ENCODE measurements at places on chromosomes 7 and 10. TPM values are rescaled to one million over a fixed set of nuclear protein-coding genes. Genes with fewer than 3 reads are reported as not detected.

DNA sequence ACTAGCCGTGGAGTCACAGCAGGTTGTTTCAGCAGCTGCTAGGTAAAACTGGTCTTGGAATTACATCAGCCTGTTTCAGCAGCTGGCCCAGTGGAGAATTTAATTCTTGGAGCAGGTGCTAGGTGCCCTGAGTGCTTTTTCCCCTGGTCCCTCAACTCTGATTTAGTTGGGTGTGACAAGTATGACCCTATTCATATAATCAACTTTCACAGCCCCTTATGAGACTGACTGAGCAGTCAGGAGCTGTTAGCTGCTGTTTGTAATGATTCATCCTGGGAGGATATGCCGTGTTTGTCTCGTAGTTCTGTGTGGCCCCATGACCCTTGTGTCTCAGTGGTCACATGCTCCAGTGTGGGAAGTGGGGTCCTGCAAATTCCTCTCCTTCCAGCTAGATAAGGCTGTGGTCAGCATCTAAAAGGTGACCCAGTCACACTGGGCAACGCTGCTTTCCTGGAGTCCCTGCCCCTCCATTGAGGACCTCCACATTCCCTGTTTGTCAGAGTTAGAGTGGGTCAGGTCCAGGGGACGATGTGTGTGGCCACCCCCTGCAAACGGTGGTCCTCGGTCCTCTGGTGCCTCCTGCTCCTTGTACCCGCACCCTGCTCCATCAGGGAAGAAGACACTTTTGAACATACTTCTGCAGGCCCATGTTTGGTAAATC lies 28.3 kb downstream of the TBATA start:
- no peak for DNase-seq

DNA sequence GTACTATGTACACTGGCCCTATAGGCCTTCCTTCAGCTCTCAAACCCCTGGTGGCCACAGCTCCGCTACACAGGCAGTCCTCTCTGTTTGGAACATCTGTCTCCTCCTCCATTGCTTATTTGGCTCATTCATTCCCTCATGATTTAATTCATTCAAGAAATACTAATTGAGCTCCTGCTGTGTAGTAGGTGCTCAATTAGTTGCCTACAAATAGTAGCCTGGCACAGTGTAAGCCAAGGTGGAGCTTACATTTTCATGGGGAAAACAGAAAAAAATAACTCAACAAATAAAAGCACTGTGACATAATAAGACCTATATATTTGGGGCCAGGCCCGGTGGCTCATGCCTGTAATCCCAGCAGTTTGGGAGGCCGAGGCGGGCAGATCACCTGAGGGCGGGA lies 3.4 kb upstream of the FIS1 start:
- DNase-seq: no peak

- no peak for DNase-seq
Observed at GRCh38 chr10:113292743-113293142, 260.1 kb upstream of the HABP2 start.

GSTO2 gene
- 2.0 TPM for total RNA-seq

ASB10 gene
- total RNA-seq: not detected

Measured in glomerular endothelial cell (primary cell).